ENCODE measurements at places on chromosomes 16 and 17.

DNA sequence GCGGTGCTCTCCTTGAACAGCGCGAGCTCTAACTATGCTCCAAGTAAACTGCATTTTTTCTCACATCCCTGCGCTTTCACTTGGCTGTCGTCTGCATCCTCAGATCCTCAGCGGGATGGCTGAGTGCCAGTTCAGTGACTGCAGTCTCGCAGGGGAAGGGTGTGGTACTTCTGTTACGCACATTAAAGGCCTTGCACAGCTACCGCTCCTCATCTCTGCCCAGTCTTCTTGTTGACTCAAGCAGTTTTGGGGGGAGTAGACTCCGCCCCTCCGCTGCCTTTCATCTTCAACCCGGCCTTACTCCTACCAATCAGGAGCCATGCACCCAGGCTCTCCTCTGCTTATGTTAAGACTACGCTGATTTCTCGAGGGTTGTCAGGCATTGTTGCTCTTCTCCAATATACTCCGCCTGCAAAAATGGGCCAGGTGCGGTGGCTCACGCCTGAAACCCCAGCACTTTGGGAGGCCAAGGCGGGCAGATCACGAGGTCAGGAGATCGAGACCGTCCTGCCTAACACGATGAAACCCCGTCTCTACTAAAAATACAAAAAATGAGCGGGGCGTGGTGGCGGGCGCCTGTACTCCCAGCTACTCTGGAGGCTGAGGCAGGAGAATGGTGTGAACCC, 10.0 kb downstream of the ATP5PD start:
- DNase-seq = peak; percentile 90

- DNase-seq = no peak
These were observed 650 bp downstream of the KIAA0753 start for GRCh38 chr17:6639586-6640535.

- DNase-seq = no peak
These were observed 187.0 kb upstream of the CACNG3 start for GRCh38 chr16:24069036-24069590.

GRCh38 chr17:44581868-44582267, 24.6 kb downstream of the FZD2 start:
- no peak for DNase-seq

DNA sequence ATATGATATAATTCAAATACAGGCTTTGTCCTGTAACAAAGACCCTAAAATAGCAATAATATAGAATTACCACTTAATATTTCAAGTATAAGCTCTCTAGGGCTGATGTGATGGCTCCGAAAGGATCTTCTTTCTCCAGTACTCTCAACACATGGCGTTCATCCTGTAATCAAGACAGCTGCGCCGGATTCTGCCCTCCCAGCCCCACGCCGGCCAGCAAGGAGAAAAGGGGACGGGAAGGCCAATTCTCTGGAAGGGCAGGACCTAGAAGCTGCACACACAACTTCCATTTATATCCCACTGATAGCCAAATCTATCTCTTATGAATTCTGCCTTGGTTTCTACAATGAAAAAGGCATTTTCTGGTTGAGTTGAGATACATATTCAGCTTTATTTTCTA, 32.0 kb downstream of the CCDC182 start:
- DNase-seq = no peak

- no peak for DNase-seq
These were observed at the start of gene MYL4 for GRCh38 chr17:47208744-47209488. MYL4 (plus strand) TSS chr17:47209348; CDS start chr17:47209423, 75 bp downstream.

DNA sequence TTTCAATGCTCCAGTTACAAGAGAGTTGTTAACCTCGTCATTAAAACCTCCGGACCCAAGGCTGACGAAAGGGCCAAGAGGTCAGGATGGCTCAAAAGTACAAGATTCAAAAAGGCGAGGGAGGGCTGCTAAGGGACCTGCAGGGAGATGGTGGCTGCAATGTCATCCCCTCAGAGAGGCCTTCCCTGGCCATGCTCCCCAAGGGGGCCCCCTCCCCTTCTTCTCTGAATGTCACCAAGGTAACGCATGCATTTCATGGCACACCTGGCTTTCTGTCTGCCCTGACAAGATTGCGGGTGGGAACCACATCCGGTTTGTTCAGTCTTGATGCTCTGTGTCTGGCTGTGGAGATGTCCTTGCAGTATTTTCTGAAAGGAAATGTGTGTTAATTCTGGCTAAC, 89.9 kb downstream of the C16orf78 start:
- DNase-seq = peak; percentile 27

DNA sequence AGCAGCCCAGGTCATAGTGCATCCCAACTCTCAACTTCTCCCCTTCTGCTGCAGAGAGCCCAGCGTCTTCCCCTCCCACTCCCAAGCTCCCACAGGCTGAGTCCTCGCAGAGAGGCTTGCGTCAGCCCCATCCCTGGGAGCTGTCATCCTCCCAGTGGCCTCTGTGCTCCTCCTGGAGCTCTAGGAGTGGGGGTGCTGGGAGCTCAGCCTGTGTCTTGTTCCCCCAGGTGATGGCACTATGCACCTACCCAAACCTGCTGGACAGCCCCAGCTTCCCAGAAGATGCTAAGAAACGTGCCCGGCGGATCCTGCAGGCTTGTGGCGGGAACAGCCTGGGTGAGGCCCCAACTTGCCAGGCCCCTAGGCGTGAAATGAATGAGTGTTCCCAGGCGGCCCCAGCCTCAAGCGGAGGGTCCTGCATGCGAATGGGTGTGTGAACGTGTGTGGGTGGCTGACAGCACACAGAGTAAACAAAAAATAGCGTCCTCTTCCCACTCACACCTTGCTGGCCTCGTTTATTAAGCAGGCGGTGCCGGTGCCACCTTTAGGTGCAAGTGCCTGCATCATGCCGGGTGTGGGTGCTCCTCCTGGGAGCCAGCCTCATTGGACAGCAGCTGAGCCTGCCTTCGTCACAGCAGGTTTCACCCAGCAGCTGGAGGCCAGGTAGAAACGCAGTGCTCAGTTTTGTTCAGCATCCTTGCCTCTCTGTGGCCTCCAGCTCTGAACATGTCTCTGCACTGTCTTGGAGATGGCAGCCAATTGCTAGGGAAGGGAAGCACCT, 16.5 kb downstream of the GPT2 start:
- DNase-seq = no peak

DNA sequence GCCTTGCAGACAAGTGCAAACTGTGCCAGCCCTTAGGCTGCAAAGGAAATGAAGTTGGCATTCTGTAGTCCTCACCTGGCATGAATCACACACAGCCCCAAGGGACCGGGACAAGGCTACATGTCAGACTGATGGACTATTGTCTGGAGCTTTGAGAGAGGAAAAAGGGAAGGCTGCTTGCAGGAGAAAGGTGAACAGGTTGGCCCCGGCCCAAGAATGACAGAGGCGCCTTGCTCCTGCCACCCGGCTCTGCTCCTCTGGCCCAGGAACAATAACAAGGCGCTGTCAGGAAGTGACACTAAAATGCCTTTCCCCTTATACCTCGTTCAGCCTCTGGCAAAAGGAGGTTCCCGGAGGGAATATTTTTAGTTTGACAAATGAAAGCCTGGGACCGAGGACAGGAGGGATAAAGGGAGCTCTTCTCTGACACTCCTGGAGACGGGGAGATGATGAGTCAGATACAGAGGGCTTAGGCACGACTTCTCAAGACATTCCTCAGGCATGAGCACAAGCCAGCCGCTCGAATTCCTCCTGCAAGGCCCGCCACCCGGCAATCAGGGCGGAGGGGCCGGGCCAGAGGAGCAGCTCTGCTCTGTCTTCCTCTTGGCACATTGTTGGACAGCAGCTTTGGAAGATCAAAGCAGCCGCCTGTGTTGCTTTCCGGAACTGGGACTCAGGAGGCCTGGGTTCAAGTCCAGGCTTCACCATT, 105.8 kb downstream of the NOG start:
- no peak for DNase-seq

GRCh38 chr17:40056379-40057015, 2.3 kb upstream of the MED24 start:
- DNase-seq = no peak

DNA sequence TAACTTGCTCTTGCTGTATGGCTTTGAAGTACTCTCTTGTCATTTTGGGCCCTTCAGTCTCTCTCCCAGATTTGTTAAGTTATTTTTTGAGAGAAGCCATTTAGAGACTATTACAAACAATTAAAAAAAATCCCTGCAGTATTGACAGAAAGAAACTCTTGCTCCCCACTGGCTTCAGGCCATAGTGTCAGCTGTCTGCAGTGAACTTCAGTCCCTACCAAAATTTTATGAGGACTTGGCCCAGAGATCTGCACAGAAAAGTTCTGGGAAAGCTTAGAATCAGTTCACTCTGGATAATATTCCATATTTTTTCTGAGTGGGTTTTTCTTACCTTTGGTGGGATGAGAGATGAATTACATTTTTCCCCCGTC, 30.9 kb upstream of the SUPT4H1 start:
- no peak for DNase-seq

DNA sequence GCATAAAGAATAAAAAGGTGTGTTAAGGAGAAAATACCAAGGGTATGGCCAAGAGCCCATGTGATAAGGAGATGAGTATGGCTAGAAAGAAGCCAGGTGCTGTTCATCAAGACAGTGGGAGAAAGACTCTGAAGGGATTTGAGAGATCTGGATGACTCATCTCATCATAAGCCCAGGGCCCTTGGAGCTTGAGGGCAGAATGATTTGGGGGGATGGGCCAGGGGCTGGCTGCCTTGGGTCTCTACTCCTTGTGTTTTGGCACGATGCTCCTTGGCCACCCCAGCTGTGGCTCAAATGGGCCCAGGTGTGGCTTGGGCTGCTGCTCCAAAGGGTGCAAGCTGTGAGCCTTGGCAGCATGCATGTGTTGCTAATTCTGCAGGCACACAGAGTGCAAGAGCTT, 14.5 kb upstream of the TNFRSF13B start:
- DNase-seq = no peak

- no peak for DNase-seq
These were observed 42.8 kb downstream of the RAB11FIP3 start for GRCh38 chr16:468068-468821.

- no peak for DNase-seq
These were observed 3.9 kb upstream of the CACNG4 start for GRCh38 chr17:66960613-66961012.

GRCh38 chr16:14286368-14287230, 215.5 kb downstream of the MRTFB start:
- no peak for DNase-seq

DNA sequence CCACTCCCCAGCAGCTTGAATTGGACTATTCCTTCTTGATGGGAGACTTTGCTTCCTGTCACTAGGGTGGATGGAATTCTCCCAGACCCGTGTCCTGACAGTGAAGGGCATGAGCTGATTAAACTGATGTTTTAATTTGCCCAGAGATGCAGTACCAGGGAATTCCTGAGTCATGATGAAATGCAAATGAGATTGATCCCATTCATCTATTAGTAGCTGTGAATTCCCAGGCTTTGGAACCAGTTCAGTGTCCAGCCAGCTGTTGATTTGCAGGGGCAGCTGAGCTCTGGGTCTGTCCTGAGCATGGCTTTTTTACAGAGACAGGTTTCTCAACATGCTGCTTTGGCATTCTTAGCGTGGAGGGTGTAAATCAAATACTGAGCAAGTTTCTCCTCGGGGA, 157.9 kb downstream of the PITPNC1 start:
- DNase-seq = no peak

DNA sequence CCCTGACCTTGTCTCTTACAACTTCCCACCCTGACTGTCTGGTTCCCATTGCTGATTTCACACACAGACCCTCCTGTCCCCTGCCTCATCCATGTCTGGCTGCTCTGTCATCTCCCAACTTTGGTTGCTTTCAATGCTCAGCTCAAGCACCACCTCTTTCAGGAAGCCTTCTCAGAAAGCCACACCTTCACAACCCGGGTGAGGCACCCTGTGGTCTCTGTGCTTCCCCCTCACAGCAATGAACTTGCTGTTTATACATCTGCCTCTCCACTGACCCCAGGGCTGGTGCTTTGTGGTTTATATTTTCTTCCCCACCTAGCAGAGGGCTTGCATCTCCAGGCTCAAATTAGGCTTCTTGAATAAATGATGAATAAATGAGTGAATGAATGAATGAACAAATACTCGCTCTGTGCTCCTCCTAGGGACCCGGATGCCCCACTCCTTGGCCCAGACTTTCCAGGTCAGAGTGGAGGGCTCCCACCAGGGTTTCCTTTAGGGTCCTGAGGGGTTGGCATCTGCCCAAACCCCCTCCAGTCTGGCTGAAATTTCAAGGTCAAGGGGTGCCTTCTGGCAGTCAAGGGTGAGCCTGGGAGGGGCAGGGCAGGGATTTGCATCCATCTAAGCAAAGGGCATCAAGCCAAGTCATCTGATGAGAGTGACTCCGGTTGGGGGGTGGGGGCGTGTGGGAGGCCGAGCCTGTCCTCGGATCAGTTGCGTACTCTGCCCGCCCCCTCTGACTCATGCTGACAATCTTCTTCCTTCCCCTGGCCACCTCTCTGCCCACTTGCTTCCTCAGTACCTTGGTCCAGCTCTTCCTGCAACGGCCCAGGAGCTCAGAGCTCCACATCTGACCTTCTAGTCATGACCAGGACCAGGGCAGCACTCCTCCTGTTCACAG, at the start of gene ITGAX:
ITGAX (plus strand) TSS at position 783 of the 898 bp plus-strand sequence; CDS start at position 862, 79 bp downstream.
- DNase-seq = no peak

DNA sequence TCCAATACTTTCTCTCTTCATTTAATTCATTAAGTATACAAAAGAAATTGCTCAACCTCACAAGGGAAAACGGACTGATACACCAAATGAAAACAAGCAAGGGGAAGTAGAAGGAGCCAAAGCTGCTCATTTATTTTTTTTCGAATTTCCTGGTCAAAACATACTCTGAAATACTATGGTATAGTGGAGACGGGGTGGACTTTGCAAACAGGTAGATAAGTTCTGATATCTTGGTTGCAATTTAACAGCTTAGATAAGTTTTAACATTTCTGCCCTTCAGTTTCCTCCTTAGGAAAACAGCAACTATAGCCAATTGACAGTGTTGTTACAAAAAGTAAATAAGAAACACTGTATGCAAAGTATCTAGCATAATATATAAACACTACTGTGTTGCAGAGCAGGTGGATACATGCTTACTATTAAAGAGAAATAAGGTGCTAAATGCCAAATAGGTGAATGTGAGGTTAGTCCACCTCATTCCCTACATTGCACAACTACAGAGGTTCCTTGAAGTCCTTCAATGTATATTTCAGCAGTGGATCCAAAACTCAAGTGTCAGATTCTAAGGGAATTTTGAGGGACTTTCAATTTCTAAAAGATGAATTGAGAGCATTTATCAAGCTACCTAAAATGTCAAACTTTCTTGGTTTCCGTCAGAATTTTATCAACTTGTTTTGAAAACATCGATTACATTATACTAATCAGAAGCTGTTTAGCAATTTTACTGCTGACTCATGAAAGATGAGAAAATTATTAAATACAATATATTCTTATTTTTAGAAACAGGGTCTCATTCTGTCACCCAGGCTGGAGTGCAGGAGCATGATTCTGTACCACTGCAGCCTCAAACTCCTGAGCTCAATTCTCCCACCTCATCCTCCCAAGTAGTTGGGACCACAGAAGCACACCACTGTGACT, 11.0 kb downstream of the CCDC47 start:
- no peak for DNase-seq

DNA sequence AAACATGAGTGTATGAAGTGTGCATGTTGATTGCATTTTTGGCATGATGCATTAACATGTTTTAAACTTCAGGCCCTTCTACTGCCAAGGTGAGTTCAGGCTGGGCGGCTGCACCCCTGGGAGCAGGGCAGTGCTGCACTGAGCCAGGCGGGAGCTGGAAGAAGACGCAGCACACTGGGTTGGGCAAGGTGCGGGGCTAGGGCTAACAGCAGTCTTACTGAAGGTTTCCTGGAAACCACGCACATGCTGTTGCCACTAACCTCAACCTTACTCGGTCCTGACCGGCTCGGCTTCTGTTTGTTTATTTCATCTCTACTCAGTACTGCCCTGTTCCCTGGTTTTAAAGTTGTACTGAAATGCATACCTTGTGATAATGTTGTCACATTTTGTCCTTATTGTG, 61.0 kb downstream of the MAP2K4 start:
- DNase-seq = no peak

All from activated CD8-positive, alpha-beta memory T cell treated with anti-CD3 and anti-CD28 coated beads for 1 hour (primary cell).